LoVo (cell line): ENCODE measurements at places on chromosomes 16 and 17.

- DNase-seq = no peak
These were observed 74.4 kb upstream of the ARL4D start for GRCh38 chr17:43324205-43324893.

- peak; percentile 75 for DNase-seq
These were observed 77.6 kb upstream of the GSE1 start for GRCh38 chr16:85535352-85536072.

DNA sequence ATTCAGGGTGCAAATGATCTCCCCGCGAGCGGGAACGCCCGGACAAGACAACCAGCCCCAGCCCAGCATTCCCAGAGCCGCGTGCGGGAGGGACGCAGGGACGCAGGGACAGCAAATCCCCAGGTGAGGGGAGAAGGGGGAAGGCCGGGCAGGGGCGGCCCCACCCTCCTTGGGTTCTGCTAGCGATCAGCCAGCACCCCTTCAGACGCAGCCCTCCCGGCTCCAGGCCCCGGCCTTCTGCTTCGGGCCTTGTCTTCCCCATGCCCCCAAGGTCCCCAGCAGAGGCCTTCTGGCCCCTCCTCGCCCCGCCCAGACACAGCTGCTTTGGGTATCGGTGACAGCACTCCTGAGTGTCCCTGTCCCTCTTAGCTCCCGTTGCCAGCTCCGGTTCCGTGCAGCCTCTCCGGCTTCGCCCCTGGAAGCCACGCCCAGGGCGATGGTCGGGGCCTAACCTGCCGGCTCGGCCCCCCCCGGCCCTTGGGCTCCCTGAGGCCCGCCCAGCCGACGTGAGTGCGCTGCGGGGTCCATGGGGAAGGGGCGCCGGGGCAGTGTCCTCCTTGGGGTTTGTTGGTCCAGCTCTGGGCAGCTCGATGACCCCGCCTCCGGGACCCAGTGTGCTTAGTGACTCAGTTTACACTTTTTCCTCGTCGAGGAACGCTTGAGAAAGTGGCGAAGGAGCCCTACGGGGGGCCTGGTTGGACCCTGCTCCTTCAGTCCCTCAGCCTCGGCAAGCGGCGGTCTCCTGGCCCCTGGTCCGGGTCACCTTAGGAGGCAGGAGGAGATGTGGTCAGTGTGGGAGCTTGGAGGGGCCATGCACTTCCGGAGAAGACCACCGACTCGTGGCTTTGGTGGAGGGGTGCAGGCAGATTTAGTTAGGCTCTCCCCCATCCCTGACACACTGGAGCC is 50.5 kb upstream of the AMZ2 start:
- no peak for DNase-seq

GRCh38 chr17:54738496-54738895 is 162.2 kb upstream of the TOM1L1 start:
- no peak for DNase-seq

- no peak for DNase-seq
These were observed 38.0 kb downstream of the SF3B3 start for GRCh38 chr16:70561623-70562022.

- no peak for DNase-seq
These were observed 8.1 kb upstream of the ITGAE start for GRCh38 chr17:3809135-3809534.

GRCh38 chr16:59058250-59058649 is 324.1 kb upstream of the GOT2 start:
- DNase-seq = no peak

GRCh38 chr17:17491546-17491988 is 4.6 kb downstream of the RASD1 start:
- no peak for DNase-seq

DNA sequence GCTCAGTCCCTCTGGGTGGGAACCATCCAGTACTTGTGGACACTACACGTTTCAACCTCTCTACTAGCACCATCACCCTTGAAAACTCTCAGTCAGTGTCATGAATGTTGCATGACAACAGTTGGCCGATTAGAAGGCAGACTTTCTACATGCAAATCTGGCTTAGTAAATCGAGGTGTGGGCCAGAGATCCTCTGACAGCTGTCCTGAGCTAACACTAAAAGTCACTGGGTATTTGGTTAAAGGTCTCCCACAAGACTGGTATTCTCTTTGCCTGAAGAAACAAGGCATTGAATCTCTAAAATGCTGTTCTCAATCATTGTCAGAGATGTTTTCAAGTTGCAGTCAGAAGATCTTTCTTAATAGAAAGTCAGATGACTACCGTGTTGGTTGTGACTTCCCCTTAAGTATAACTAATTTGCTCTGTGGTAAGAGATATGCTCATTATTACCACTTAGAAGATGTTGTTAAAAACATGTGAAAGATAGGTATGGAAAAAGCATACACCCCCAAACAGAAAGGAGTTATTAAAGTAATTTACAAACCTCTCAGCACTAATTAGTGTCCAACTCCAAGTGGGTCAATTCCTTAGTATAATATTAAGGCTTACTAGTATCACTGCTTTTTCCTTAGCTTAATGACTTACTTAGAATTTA is 62.3 kb downstream of the WNT3 start:
- DNase-seq = no peak

DNA sequence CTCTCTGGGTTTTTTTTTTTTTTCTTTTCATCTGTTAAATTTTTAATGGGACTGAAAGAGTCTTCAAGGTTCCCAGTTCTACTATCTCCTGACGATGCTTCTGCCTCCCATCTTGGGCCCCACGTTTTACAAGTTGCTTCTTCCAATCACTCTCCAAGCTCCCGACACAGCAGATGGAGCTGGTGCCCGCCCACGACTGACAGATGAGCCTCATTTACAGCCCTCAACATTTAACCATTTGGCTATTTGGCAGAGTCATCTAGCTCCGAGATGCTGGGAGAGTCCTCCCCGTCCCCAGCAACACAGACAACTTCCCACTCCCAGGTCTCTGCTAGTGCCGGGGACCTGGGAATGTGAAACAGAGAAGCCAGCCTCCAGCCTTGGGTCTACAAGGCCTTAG is 276.9 kb downstream of the SHISA9 start:
- DNase-seq = no peak

- DNase-seq = no peak
These were observed 719.0 kb downstream of the KCNJ18 start for GRCh38 chr17:22411185-22411784.

DNA sequence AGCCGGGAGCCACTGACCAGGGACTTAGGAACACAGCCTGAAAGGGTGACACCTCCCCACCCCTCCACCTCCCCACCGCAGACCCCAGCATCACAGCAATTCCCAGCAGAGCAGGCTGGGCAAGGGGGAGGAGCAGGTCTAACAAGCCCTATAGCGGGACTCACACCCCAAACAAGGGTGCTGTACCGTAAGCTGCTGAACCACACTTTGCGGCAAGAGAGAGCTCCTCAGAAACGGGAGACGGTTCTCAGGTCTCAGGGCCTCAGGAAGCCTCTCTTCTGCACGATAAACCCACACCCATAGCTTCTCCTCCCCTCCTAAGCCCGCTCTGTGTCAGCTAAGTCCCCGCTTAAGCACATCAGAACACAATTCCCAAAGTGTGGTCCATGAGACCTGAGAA is 11.7 kb upstream of the COTL1 start:
- no peak for DNase-seq
